ENCODE measurements at places on chromosomes 6 and 20.

- DNase-seq = no peak
Observed at GRCh38 chr6:135576055-135576454, 78.5 kb upstream of the AHI1 start.

GRCh38 chr6:156953479-156954146 is 176.4 kb downstream of the ARID1B start:
- peak; percentile 28 for DNase-seq

DNA sequence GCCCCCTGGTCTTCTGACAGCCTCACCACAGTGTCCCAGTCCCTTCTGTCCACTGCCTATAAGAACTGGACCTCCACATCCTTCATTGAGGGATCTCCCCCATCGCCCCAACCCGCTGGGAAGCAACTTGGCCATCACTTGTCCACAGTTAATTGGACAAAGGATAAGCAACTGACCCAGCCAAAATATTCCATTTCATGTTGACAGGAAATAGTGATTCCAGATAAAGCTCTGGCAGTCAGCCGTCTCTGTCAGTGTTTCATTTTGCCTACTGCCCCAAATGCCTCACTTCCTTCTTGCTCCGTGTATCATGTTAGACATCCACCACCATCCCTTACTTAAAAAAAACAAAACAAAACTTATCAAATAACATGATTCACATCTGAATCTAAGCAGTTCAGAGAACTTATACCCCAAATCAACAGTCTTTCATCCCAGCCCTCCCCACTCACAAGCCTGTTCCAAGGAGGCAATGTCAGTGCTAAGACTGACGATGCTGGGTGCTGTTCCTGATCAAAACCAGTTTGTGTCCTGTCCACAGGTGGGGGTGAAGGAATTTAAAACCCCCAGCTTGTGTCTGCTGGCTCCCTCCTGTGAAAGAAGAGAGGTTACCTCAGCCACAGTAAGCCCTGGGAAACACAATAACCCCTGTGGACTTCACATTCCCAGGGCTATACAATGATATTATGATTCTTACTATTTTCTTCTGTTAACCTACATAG is 162.5 kb downstream of the WDR27 start:
- no peak for DNase-seq

- no peak for DNase-seq
Observed at GRCh38 chr20:4112481-4113421, 97.4 kb upstream of the RNF24 start.

DNA sequence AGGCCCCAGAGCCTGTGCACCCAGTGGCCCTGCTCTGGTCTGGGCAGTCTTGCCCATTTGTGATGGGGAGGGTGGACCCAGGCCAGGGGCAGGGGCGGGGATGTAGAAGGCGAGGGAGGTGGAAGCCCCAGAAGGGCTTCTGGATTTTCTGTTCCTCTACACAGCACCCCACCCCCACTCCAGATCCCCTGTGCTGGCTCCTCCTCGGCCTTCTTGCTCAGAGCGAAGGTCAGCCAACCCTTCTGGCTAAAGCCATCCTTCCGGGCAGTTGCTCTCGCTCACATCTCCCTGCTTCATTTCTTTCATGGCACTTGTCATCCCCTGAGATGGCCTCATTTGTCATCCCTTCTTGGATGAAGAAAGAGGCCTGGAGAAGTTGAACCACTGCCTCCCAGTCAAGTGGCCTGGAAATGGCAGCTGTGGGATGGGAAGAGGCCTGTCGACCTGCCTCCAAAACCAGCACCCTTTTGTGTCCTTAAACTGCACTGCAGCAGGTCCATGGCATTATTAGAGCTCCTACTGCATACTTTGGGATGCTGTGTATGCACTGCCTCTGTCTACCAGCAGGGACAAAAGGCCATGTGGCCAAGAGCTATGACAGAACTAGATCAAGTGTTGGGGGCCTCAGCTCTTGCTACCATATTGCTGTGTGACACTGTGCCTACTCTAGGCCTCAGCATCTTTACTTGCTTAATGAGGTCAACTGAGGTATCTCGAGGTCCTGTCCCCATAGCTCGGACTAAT is 19.9 kb downstream of the PEDS1 start:
- DNase-seq = no peak

DNA sequence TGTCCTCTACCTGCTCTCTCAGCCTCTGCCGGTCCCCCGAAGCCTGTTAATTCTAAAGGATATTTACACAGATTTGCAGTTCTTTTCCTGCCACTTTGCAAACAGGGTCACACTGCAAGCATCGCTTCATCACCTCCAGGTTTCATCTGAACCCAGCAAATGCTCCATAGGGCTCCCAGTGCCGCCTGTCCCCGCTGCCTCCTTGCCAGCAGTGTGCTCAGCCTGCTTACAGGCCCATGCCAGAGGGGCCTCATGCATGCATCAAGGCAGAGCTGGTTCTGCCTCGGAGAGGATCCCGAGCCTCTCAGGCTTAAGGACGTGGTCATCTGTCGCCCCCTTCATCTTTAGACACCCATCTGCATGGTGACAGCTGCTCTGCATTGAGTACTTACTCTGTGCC is 10.5 kb downstream of the SIRPA start:
- no peak for DNase-seq

DNA sequence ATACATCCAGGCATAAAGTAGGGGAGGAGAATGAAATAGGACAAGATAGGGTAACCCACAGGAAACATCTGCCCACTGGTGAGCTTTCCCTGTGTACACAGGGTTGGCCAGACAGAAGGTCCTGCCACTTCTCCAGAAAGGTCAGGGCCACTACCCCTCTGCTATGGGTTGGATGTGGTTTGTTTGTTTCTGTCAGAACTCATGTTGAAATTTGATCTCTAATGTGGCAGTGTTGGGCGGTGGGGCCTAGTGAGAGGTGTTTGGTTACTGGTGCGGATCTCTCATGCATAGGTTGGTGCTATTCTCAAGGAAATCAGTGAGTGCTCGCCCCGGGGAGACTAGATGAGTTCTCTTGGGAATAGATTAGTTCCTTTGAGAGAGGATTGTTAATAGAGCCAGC is 15.6 kb upstream of the MAS1 start:
- no peak for DNase-seq

DNA sequence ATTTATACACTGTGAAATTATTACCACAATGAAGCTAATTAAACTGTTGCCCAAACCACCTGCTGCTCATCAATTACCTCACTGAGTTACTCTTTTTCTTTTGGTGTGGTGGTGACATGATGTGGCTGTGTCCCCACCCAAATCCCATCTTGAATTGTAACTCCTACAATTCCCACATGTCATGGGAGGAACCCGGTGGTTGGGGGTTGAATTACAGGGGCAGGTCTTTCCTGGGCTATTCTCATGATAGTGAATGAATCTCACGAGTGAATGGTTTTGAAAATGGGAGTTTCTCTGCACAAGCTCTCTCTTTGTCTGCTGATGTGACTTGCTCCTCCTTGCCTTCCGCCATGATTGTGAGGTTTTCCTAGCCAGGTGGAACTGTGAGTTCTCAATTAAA is 145.0 kb downstream of the LRRC1 start:
- DNase-seq = no peak

DNA sequence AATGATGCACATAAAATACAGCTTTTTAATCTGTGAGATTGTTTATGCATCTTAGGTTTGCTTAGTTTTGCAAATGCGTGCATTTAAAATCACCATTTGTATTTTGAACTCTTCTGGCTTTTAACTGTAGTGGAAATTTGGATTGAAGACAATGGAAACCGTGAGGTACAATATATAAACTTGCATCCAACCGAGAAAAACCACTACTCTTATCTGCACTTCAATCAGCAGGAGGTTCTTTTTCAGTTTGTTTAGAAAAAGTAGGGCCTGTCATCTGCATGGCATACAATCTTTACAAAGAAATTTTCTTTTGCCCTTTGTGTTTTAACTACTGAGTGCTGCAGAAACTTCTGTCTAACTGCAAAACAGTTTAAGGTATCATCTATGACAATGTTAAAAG is 132.8 kb downstream of the LAMA2 start:
- DNase-seq = no peak

- no peak for DNase-seq
Observed at GRCh38 chr20:51577432-51578144, 35.1 kb upstream of the NFATC2 start.

GRCh38 chr6:50816115-50816675 is 2.5 kb upstream of the TFAP2B start:
- DNase-seq = peak; percentile 15

- no peak for DNase-seq
Observed at GRCh38 chr6:78505178-78505577, 362.2 kb upstream of the IRAK1BP1 start.

DNA sequence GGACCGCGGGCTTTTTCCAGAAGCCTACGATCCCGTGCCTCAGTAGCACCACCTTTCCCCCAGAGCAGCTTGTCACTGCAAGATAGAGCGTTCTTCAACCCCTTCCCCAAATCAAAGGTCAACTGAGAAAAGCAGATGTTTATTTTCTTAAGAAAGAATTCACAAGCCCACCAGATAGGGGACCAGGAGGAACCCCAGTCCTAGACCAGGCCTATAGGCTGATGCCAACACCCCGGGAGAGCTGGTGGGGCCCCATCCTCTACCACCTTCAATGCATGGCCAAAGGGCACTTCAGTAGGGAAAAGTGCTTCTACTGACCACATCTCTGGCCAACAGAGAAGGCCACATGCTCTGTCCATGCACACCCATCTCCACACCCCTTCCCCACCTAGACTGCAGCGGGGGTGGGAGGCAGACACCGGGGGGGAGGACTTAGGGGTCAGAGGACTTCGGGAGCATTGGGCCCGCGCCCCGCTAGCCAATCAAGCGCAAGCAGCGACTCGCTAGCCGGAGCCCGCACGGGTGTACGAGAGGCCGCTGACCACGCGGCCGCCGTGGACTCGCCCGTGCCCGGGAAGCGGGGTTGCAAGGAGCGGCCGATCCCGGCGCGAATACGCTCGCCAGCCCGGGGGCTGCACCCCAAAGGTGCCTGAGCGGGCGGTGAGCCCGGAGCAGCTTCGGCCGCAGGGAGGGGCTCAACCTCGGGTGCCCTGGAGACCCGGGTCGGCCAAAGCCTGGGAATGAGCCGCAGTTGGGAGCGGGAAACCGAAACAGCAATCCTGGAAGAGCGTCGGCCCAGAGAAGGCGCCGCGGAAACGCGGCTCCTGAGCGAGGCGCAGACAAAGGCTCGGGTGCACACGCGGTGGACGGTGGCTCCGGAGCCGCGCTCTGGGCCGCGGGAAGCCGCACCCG is 2.8 kb downstream of the PDE10A start:
- DNase-seq = no peak

GRCh38 chr6:116393430-116393829 is 22.7 kb downstream of the DSE start:
- DNase-seq = no peak

- no peak for DNase-seq
Observed at GRCh38 chr6:16514249-16514648, 247.0 kb downstream of the ATXN1 start.

GRCh38 chr6:160940197-160940596 is 51.4 kb upstream of the MAP3K4 start:
- no peak for DNase-seq

- DNase-seq = no peak
Observed at GRCh38 chr6:113653275-113653674, 203.9 kb upstream of the MARCKS start.

- no peak for DNase-seq
Observed at GRCh38 chr6:168027521-168027920, 30.1 kb downstream of the KIF25 start.

DNA sequence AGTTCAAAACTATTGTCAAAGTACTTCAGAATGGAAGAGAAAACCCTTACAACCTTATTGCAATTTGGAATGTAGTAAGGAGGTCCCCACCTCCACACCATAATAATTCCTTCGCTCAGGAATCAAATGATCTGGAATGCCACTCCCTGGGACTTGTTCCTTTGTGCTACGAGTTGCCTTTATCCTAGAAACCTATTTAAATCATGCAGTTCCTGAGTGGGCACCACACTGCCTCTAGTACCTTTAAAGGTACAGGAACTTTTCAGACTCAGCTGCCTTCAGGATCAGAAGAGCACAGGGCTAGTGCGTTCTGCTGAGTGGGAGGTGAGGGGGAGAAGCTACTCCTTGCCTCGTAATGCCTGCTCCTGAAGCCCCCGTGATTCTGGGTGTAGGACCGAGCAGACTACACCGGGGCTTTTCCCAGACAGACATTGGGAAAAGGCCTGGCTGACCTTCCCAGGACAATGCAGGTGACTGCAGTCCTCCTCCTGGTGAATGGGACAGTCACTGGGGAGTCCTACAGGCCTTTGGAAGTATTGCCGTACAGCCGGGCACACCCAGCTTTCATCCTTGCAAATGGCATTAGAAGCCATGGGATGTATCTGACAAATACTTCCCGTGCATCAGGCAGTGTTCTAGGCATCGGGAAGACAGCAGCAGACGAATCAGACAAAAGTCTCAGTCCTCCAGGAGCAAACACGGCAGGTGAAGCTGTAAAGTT is 11.8 kb upstream of the TUBB2B start:
- DNase-seq = no peak

- DNase-seq = no peak
Observed at GRCh38 chr6:13256266-13257001, 71.9 kb downstream of the TBC1D7 start.

DNA sequence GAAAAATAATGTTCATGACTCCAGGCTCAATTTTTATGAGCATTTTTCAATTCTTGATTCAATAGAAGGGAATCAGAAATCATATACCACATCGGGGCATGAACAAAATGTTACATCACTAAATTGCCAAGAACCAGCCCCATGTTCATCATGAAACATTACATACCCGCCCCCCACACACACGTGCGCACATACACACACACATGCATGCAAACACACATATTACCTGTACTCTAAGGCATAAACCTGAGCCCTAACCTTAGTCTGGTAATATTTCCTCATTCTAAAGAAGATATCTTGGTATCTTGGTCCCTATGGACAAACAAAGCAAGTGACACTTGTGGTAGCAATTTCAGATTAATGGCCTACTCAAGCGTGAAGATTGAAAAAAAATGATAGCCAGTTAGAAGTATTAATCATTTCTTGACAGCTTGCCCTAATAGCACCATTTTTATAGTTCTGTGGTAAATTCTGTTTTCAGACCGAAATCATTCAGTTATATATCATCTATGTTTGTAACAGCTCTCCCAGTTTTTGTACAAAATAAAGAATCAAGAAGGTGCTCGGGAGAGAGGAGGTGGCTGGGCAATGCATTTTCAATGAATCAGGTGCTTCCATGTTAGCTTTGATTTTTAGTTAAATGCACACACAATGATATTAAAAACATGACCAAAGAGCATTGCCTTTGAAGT is 95.4 kb upstream of the DOK5 start:
- no peak for DNase-seq

- DNase-seq = no peak
Observed at GRCh38 chr6:145643760-145644159, 91.6 kb downstream of the EPM2A start.

DNA sequence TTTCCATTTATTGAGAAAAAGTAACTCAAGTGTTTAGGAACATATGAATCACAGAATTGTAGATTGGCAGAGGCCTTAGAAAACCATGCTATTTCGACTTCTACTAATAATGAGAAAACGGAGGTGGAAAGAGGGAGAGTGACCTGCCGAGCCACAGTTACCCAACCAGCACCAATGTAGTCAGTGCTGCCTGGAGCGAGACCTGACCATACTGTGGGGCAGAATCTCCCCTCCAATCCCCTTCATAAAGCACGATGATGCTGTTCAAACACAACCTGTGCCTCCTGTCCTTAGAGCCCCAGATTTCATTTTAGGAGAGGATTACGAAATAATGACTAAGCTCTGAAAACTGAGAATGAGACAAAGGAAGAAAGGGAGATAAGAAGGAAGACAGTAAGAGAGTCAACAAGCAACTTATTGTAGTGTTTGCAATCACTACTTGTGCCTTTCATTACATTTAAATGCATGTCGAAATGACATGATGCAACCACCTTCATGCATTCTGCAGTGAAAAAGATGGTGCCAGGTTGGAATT is 70.6 kb downstream of the ATXN1 start:
- no peak for DNase-seq

All from effector CD8-positive, alpha-beta T cell (primary cell).